ENCODE measurements at places on chromosomes 3 and 15.

DNA sequence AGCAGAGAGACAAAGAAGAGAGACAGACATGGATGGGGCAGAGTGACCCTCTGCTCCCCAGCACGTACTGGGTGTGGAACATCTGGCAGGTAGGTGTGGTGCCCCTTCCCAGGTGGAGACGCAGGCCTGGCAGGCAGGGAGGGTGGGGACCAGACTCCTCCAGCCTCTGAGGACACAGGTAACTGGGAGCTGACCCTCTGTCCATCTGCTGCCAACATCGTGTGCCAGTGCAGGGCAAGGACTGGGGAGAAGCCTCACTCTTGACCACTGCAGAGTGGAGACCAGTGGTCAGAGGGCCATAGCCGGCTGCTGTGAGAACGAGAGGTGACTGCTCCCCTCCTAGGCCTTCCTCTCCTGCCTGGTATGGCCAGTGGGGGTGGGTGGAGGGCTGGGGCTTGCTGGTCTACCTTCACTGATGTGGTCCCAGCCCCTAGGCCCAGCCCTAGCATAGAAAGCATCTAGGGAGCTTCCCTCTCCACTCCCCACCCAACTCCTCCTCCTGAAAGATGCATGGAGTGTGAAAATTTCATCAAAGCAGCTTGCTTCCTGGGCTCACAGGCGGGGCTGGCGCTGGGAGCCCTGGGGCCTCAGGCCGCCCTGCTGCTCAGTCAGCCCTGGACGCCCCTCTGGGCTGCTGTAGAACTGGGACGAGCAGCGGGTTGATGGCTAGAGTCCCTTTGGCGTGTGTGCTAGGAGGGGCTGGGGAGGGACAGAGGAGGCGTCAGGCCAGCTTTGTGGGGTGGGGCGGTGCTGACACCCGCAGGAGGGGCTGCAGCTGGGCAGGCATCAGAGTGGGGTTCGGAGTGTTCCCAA, 90.3 kb downstream of the PLXNA1 start:
- no peak for DNase-seq

GRCh38 chr3:78174821-78175220, 1134.9 kb downstream of the ROBO2 start:
- no peak for DNase-seq

DNA sequence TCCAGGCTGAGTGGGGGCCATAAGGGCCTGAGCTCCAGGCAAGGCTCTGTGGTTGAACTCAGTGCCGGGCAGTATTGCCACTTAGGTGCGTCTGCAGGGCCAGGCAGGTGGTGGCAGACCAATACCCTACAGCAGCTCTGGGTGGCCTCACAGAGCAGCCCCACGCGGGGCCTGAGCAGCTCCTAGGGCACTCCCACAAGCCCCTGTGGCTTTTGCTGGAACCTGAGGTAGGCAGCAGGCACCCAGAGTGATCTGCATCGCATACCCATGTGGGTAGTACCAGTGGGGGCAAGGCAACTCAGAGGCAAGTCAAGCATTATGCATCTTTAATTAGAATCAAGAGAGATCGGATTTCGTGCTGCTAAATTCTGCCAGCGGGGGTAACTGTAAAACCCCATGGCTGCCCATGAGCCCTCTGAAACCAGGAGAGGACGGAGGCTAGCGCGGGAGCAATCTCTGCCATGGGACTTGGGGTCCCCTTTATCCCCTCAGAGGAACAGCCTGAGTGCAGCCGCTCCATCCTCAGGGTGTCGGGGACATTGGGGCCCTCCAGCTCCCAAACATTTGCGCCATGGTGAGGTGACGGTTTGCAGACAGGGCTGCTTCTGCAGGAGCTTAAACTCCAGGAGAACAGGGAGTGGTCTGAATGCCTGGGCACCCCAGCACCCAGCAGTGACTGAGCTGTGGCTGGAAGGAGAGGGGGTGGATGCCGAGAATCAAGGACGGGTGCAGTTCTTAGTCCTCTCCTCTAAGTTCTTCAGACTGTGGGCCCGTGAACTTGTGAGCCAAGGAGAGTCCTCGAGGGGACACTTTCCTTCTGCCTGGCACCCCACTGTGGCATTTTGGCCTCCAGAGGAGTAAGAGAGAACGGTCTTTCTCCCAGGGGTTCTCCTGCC, 62.4 kb upstream of the PCSK6 start:
- DNase-seq, result no peak

- no peak for DNase-seq
Measured at GRCh38 chr3:135041601-135042000, 246.5 kb downstream of the EPHB1 start.

DNA sequence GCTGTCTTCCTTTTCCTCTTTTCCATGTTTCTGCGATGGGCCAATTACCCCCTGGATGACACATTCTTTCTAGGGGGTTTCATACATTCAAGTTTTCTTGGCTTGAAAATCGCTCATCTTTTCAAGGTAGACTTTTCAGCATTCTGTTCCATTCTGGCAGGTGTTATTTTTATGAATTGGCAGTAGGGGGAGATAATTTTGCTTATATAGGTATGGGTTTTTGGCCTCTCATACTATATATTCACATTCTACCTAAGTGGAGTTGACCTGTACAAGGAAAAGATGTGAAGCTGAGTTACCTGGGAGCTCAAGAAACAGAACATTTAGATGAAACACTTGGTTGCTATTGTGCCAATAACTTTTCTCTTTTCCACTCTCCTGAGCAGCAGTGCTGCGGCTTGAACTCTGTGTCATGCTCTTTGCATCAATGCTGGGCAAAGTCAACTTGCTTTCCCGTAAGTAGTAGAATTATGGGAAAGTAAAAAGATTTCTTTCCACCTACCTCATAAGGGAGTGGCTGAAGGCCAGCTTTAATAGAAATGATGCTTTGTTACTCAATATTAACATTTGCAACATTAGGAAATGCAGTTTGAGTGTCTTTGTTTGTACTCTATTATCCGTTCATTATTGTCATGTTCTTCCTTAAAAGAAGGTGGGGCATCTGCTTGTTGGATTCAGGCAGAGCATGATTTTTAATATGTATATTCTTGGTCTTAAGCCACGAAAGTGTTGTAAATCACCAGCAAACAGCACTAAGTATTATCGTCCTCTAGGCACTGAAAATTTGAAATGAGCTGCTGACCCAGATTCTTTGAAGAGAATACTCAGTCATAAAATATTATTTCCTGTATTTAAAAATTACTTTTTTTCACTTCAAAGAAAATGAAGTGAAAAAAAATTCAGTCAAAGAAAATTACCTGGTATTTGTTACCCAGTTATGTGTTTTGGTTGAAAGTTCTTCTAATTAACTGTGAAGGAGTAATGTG, 27.7 kb upstream of the MFSD1 start:
- DNase-seq, result no peak

- no peak for DNase-seq
Measured at GRCh38 chr3:133278260-133279043, 121.4 kb upstream of the BFSP2 start.

DNA sequence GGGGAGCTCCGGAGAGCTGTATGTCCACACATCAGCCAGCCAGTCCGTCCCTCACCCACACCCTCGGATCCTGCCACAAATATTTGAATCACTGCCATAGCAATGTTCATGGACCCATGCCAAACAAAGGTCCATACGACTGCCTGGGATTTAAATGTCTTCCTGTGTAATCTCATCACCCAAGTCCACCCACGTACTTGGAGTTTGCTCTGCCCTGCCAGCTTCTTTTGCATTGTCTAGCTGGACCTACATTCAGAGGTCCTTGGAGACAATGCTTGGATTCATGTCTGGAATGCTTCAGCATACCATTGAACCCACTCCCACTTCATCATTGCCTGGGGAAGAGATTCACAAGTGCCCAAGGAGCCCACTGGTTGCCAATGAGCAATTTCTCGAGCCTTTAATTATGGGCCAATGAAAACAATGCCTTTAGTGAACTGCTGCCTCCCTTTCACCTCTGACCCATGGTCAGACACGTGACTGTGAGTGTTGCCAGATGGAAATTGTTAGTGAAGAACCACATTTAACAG, 90.4 kb upstream of the PHLDB2 start:
- no peak for DNase-seq

GRCh38 chr3:61182662-61183061, 68.6 kb downstream of the FHIT start:
- no peak for DNase-seq

- no peak for DNase-seq
Measured at GRCh38 chr3:30894521-30895251, at the start of gene GADL1. Gene GADL1 (minus strand): TSS chr3:30894661. CDS start chr3:30894614, 47 bp downstream.

- no peak for DNase-seq
Measured at GRCh38 chr3:142225885-142226215, 465 bp upstream of the GK5 start.

- DNase-seq, result peak; percentile 45
Measured at GRCh38 chr3:113552851-113553250, 20.5 kb downstream of the SIDT1 start.

DNA sequence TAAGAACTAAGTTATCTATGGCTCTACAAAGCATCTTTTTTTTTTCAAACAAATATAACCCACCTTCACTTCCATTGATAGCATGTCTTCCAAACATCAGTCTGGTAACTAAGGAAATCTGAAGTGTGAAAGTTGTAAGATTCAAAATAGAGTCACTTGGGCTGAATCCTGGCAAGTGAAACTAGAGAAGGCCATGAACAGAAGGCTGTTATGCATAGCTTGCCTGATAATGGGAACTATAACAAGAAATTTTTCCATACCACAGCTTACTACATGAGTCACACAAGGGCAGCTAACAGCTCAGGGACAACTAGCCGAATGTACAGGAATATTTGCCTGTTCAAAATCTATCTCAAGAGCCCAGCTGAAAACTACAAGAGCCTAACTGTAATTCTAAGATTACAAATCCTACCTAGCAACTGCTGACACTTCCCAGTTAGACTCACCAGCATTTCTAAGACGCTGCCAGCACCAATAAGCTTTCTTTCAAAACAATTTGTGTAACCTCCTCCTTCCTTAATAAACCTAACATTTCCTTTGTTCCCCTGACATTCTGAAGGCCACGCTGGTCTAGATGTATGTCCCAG, 1066.5 kb downstream of the PLOD2 start:
- no peak for DNase-seq

GRCh38 chr15:92636401-92636907, 19.1 kb downstream of the FAM174B start:
- DNase-seq, result no peak

GRCh38 chr3:141881702-141882101, 5.3 kb downstream of the ATP1B3 start:
- no peak for DNase-seq

DNA sequence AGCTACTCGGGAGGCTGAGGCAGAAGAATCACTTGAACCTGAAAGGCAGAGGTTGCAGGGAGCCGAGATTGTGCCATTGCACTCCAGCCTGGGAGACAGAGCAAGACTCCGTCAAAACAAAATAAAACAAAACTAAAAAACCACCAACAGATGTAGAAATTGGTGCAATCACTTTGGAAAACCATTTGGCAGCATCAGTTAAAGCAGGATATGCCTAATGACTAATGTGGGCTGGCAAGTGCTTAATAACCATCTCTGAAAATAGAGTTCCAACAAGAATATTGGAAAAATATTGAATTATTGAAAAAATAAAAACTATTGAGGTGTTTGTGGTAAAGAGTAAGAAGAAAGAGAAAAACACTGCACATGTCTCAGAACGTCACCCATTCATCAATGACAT, 16.1 kb upstream of the RTP3 start:
- no peak for DNase-seq

DNA sequence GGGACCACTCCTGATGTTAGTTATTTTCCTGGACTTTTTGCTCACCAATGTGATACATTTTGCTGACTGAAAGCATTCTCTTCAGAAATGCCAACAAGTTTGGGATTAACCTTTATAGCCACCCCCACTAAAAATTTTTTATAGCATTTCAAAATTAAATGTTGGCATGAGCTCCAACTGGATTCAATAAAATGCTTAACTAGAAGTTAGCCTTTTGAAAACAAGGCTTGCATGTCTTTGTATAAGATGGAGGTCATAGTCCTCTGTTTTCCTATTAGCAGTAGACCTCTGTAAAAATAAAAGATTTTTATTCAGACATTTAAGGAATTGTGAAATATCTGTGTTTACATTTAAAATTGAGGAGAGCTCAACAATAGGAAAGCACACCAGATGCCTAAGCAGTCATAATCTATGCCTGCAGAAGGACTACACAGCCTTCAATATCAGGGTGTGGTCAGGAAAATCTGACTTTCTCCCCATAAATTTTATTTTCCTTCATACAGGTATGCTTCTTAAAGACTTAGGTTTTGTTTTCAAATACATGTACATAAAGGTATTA, 87.2 kb downstream of the DNAJC13 start:
- no peak for DNase-seq

DNA sequence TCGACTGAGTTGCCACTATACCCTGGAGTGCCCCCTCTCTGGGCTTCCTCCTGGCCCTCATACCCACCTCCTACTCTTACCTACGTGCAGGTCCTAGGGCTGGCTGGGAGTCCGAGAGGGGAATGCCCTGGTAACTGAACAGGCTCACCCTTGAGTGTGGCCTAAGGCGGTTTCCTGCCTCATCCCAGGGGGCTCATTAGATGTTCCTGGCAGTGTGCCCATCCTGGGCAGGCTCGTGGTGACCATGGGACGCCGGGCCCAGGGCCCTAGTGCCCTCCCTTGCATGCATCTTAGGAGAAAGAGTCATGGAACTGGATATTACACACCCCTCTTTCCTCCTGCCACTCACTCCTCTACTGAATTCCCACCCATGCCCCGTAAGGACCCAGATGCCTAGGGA, 2.8 kb downstream of the SEMA4B start:
- no peak for DNase-seq

GRCh38 chr3:152797751-152798432, 37.0 kb upstream of the P2RY1 start:
- no peak for DNase-seq

- DNase-seq, result no peak
Measured at GRCh38 chr15:62444104-62445022, 279.3 kb upstream of the C2CD4B start.

- no peak for DNase-seq
Measured at GRCh38 chr3:121481106-121481880, 64.5 kb downstream of the POLQ start.
